ENCODE measurements at places on chromosomes 7 and 10.

- no peak for DNase-seq
Observed at GRCh38 chr7:50681432-50682045, 101.2 kb downstream of the GRB10 start.

GRCh38 chr7:132059141-132059540 lies 502.7 kb upstream of the PODXL start:
- no peak for DNase-seq

- no peak for DNase-seq
Observed at GRCh38 chr10:15884447-15884846, 24.1 kb upstream of the MINDY3 start.

- no peak for DNase-seq
Observed at GRCh38 chr7:40918701-40919271, 784.0 kb downstream of the SUGCT start.

DNA sequence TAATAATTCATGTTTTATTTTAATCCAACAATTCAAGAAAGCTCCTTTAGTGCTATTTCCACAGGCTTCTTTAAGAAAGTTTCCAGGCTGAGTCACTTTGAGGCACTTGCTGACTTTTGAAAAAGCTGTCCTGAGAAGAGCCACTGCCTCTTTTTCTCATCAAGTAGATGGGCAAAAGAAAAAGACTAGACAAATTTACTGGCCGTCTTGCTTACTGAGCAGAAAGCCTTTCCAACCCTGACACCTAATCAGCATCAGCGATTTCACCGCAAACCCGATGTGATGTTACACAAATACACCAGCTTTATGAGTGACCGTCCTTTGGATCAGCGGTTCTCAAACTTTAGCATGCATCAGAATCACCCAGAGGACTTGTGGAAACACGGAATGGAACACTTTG lies 24.3 kb downstream of the CTTNBP2 start:
- no peak for DNase-seq

DNA sequence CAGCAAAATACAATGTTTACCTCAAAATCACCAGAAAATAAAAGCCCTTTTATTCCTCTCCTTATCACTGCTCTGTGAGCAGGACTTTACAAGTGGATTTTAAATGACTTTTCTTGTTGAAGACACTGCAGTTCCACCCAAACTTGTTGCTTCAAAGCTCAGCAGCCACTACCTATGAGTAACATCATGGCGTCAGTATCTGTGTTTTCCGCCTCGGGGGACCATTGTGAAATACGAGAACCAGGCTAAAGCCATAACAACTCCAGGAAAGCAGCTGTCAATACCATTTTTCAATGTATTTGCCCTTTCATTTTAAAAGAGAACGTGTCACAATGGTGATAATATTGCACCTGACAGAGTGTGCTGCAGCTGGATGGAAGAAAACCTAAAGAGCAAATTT lies 284.0 kb upstream of the RNF32 start:
- no peak for DNase-seq

- DNase-seq = no peak
Observed at GRCh38 chr10:13462551-13462950, 66.3 kb downstream of the BEND7 start.

DNA sequence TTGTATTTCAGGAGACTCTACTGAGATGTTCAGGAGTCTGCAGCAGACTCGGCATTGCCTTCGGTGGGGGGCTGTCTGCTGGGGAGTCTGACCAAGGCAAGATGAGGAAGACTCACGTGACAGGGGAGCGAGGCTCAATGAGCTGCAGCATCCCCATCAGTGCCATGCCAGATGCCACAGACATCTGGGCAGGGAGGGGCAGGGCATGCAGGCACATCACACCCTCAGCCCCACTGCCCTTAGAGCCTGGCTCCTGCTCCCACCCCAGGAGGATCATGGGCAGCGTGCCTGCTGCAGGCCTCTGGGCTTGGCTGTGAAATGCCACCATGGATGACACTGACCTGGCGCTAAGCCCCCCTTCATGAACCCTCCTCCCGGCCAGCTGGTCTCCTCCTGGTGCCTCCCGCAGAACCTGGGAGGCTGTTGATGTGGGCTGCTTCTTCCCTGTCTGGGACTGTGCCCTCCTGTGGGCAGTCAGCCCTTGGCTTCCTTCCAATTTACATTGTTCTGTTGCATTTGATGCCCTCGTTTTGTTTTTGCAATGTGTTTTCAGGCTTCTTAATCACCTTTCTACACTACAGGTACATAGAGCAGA lies 235.0 kb downstream of the PAXIP1 start:
- DNase-seq = no peak

DNA sequence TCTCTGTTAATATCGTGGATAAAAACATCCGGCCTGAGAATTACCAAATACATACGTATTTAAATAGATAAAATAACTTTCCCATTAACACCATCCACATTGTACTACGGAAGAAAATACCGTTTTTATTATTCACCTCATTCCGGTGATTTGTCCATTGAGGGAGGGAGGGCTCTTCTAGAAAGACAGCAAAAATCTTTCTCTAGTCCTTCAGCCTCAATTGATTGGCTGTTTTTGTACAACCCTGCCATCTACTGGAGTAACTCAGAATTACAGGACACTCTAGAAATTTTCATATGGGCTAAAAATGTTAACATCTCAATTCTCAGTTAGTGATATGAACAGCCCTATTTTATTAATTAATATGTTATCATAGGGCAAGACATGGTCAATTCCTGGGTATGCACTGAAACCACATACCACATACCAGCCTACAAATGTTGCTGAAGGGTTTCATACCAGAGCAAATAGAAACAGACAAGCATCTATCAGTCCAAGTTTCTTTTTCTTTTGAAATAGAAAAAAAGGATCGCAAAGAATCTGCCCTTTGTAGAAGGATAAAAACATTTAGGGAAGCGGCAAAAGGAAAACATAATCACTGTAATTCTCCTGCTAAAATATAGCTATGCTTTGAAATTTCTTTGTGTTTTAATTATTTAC lies 55.8 kb upstream of the CDCA7L start:
- DNase-seq = no peak

DNA sequence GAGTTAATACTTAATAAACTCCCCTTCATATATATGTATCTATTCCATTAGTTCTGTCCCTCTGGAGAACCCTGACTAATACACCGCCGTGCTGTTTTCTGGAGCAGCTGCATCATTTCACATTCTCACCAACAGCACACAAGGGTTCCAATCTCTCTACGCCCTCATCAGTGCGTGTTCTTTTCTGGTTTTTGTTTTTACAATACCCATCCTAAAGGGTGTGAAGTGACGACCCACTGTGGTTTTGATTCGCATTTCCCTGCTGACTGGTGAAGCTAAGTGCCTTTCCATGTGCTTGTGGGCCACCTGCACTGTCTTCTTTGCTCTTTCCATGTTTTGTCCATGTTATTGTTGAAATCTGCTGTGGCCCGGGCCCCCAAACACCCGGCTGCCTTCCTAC lies 11.0 kb upstream of the INSIG1 start:
- DNase-seq = no peak

- DNase-seq = no peak
Observed at GRCh38 chr10:124827474-124827873, 25.9 kb downstream of the ABRAXAS2 start.

DNA sequence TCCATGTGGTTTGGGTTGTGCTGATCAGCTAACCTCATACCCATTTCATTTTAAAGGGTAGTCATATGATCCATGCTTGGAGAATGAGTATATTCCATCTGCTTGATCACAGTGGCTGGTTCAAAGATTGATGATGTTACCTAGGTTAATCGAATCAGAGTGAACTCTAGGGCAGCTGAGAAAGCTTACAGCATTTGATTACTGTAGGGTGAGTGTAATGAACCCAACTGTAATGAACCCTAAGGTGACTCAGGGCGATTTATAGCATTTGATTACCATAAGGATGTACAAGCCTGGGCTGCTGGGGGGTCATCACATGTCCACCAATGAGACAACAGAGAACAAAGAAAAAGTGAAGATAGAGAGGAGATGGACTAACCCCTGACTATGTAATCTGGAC lies 523.1 kb downstream of the ADRA2A start:
- no peak for DNase-seq

GRCh38 chr10:77685432-77685831 lies 47.8 kb upstream of the KCNMA1 start:
- no peak for DNase-seq

DNA sequence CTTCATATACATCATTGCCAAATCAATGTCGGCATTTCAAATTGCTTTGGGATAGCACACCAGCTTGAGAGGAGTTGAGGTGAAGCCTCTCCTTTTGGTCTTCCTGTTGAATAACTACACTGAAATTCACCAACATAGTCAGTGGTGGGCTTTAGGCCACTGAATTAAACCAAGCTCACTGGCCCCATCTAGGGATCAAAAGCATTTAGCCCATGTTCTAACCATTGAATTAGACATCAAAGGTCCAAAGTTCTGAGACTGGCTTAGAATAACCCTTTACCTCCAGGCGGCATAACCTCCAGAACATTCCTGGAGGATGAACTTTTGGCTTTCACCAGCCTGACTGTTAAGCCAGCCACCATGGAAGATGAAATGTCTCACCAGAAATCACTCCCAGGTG lies 54.6 kb downstream of the BPGM start:
- peak; percentile 42 for DNase-seq

DNA sequence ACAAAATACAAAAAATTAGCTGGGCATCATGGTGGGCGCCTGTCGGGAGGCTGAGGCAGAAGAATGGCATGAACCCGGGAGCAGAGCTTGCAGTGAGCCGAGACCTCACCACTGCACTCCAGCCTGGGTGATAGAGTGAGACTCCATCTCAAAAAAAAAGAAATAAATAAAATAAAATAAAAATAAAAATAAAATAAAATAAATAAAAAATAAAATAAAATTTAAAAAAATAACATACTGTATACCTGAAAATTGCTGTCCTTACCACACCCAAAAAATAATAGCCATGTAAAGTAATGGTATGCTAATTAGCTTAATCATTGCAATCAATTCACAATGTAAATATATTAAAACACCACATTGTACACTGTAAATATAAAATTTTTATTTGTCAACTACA lies 3.4 kb downstream of the ZC3HAV1L start:
- no peak for DNase-seq

DNA sequence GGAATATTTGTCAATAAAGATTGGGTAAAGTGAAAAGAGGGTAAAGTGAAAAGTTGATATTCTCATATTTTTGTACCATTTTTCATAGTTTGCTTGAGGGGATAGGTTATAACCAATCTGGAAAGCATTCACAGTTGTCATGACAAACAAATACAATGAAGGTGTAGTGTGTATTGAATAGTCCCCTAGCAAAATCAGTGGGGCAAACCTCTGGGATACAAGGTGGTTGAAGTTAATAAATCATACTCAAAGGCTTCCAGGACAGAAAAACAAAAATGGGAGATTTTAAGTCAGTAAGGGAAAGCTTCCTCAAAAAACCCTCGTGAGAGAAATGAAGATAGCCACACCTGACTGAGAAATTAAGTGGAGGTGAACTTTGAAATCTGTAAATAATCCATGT lies 39.4 kb downstream of the PHTF2 start:
- no peak for DNase-seq

GRCh38 chr7:8094164-8095140 lies 125.9 kb downstream of the GLCCI1 start:
- DNase-seq = no peak

GRCh38 chr10:31508234-31508633 lies 189.2 kb downstream of the ZEB1 start:
- peak; percentile 32 for DNase-seq

- DNase-seq = no peak
Observed at GRCh38 chr7:31918706-31919393, 151.4 kb downstream of the PDE1C start.

- DNase-seq = no peak
Observed at GRCh38 chr10:62916141-62916603, 100.0 kb upstream of the EGR2 start.

DNA sequence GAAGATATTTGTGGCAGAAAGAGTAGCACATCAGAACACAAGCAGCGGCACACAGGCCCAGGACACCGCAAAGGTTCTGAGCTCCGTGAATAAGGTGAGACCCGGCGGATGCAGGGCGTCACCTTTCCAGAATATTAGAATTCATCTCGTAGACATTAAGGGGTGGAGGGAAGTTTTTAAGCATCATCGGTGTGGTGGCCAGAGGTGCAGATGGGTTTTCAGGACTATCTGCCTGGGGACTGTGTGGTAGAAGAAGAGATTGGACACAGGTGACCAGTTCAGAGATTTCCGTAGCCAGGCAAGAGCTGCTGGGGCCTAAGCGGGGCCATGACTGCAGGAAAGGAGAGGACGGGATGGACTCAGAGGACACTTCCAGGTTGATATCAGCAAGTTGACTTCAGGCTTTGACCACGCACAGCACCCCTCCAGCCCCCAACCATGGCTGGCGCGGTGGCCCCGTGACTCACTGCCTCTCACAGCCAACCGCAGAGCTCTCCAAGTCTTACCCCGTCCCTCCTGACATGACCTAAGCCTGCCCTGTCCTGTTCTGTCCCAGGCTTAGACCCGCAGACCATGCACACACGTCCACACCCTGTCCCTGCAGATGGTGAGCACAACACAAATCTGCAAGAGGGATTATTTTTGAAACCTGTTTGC lies 97.2 kb downstream of the OAT start:
- DNase-seq = no peak

GRCh38 chr10:79938728-79939406 lies 10.0 kb downstream of the SFTPD start:
- DNase-seq = no peak

GRCh38 chr10:13909516-13910258 lies 322.9 kb downstream of the PRPF18 start:
- no peak for DNase-seq

- DNase-seq = no peak
Observed at GRCh38 chr7:68865351-68866199, 732.7 kb upstream of the AUTS2 start.

DNA sequence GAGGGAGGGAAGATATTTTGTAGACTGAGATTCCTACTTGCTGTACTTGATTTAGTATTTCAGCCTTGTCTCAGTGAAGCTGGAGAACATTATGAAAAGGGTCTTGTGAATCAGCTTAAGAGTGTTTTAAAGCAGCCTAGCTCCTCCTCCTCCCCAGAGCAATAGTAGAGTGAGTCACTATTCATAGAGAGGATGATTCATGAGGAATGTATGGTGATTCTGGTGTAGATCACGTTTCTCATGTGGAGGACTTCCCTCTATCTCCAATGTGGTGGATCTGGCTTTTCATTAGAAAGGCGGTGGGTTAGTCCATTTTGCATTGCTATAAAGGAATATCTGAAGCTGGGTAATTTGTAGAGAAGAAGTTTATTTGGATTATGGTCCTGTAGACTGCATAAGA lies 340.1 kb upstream of the CHRM2 start:
- no peak for DNase-seq

DNA sequence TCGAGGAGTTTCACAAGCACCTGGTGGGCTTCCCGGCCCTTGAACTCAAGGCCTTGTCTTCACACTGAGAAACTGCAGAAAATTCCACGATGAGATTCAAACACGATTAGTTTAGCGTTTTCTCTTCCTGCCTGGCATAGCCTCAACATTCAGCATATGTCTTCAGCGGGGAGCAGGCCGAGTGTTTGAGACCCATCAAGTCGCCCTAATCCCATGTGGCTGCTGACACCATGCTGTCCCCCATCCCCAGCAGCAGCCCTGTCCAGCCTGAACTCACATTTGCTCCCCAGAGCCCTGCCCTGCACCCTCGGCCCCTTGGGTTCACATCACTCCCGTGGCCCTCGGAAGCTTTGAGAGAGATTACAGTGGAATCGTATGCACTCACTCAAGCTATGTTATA lies 35.3 kb upstream of the RBM33 start:
- no peak for DNase-seq

GRCh38 chr7:123292227-123292626 lies 92.5 kb upstream of the SLC13A1 start:
- no peak for DNase-seq
